ENCODE measurements at places on chromosomes 12 and 14.

GRCh38 chr12:65808580-65808979 is 15.7 kb upstream of the HMGA2 start:
- no peak for DNase-seq

DNA sequence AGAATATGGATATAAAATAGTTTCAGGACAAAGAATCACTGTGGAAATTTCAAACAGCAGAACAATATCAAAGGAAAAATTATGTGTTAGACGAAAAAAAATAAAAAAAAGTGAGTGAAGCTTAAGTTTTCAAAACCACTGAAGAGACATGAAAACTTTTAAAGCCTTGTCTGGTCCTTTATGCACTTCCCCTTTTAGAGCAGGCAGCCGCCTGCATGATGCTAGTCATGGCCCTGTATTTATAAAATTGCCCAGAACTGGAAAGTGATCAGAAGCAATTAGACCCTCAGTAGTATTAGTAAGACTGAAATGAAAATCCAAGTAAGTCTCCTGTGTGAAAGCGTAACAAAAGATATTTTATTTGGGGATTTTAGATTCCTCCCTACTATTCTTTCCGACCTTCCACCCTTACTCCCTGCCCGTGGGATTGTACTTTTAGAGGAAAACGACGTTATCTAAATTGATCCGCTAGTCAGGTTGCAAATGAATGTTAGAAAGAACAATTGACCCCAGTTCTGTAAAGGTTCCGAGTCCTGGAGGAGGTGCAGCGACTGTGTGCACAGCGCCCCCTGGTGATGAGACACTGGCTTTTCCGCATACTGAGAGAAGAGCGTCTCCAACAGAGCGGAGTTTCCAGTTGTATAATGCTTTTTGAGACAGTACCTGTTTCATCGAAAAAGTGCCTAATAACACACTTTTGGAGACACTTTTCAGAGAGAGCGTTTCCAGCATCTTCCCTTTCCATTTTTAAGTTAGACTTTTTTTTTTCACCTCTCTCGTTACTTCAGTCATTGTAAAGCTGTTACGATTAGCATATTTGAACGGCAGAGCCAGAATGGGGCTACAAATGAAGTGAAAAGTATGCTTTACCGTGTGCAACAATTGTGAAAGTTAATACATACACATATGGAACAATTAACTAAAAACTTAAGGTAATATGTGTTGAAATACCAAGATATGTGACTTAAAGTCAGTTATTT is 12.4 kb downstream of the MGST1 start:
- peak; percentile 68 for DNase-seq

DNA sequence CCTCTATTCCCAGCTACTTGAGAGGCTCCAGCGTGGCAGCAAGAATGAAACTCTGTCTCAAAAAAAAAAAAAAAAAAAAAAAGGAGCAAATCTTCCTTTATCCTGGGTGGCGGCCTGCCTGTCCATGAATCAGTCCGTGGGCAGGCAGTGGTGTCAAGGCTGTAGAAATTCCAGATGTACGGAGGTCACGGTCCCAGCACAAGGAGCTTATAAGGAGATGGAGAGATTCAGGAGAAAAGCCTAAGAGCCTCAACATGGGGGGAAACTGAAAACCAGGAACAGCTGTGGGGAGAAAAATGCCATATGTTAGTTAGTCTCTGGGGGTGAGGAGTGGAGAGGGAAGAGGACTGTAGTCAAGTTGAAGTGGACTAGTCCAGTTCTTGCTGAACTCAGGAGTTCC is 130.5 kb upstream of the CRY1 start:
- no peak for DNase-seq

- no peak for DNase-seq
These were observed 16.7 kb downstream of the COL2A1 start for GRCh38 chr12:47987411-47988072.

- no peak for DNase-seq
These were observed 153.4 kb downstream of the DPF3 start for GRCh38 chr14:72740504-72740961.

DNA sequence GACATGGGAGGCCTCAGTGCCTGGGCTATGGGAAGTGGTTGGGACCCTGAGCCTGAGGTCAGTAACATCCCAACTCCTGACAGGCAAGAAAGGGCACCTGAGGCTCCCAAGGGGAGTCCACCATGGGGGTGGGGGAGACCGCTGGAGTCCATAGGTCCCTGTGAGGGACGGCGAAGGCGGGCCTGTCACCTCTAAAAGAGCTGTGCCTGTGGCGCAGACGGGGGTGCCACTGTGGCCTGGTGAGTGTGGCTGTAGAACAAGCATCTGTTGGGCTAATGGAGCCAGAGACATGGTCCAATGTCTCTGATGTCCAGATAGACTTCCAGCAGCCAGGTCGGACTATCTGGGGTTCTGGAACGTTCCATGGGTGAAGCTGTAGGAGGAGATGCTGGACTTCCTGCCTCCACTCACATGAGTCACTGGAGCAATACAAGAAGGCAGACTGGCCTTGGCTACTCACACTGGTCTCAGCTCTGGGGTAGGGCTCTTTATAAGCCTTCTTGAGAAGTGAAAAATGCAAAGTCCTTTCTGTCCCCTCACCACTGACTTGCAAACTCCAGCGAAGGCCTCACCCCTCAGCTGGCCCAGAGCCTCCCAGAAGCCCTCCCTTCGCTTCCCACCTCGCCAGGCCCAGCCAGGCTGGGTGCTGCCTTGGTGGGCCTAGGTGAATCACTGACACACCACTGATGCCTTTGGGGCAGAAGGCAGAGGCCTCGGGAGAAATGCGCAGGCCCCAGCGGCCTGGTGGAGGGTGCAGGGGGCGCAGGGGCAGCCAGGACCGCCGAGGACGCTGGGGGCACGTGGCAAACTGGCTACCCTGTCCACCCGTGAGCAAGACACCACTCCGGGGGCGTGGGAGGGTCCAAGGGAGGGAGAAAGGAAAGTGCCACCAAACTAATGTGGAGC is 1.1 kb upstream of the TRAF3 start:
- DNase-seq: no peak

DNA sequence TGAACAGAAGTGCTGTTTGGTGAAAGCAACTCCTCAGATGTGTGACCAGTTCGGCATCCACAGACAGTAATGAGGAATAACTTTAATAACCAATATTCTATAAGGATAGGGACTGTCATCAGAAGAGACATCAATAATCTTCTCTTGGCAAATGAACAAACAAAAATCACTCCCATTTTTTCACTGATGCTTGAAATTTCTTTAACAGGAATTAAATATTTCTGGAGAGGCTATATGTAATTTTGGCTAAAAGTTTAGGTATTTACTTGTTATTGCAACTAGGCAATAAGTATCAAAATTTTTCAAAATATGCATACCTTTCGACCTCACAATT is 121.6 kb upstream of the EEA1 start:
- DNase-seq: no peak

GRCh38 chr14:88326352-88327103 is 3.5 kb upstream of the KCNK10 start:
- no peak for DNase-seq

DNA sequence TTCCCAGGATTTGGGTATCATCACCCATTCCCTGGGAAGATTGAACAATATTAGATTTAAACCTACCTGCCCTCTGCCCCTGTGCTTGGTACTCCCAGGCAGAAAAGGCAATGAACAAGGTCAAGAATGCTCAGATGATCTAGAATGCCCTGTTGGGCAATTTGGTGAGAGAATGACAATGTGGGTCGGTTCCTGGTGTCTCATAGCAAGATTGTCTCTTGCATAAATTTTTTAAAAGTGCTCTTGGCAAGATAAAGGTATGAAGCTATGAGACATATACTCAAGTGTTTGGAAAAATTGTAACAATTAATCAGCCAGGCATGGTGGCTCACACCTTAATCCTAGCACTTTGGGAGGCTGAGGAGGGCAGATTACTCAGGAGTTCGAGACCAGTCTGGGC is 86.0 kb upstream of the OTX2 start:
- DNase-seq: no peak

DNA sequence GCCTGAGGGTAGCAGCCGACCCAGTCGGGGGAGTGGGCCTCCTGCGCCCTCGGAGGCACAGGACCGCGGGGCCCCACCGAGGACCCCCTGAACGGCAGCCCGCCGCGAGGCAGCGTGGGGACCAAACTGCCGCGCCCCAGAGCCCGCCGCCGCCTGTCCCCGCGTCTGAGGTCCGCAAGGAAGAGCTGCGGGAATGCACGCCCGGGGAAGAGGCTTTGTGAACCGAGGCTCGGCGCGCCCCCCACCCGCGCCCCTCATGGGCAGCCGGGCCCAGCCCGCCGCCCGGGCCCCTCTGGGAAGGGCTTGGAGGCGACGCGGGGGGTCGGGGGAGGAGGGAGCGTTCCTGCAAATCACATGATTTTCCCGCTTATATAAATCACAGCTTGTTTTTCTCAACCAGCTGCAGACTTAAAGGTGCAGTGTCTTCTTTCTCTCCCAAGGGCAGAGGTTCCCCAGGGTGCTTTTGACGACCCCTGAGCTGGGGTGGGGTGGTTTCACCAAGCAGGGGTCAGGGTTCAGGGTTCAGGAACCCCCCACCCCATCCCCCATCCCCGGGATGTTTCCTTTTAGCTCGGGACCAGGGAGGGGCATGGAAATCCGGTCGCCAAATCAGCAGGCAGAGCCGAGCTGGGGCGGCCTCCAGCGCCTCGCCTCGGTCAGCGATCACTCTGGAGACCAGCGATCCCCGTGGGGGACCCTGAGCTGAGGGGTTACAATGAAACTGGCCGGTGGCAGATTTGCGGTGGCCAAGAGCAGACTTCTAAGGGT is 44.7 kb upstream of the ATP23 start:
- no peak for DNase-seq

GRCh38 chr14:67486890-67487289 is 1.6 kb downstream of the TMEM229B start:
- DNase-seq: no peak

DNA sequence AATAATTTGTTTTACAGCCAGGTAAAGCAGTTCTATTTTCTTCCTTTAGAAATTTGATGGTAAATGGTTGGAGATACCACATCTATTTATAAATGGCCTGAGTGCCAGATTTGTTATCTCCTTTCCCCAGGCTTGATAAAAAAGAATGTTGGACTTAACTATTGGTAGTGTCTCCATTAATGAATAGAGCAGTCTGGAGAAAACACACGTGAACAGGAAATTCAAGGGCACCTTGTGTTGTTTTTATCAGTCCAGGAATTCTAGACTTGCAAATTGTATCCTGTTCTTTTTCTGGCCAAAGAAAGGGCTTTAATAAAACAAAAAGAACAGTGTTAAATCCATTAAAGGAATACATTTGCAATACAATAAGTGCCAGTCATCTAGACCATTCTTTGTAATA is 40.8 kb upstream of the BMAL2 start:
- no peak for DNase-seq

DNA sequence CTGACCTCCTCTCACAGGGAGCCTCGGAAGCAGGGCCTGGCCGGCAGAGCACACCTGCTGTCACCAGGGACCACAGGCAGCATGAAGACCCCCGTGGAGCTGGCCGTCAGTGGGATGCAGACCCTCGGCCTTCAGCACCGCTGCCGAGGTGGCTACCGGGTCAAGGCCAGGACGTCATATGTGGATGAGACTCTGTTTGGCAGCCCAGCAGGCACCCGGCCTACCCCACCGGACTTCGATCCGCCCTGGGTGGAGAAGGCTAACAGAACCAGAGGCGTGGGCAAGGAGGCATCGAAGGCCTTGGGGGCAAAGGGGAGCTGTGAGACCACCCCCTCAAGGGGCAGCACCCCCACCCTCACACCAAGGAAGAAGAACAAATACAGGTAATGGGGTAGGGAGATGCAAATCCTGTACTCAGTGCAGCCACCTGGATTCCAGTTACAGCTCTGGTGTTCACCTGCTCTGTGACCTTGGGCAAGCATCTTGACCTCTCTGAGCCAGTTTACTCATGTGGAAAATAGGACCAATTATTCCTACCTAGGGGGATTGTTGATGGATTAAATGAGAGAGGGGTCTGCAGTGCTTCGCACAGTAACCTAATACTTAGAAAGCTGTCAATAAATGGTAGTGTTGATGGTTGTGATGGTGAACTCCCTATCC is 1.3 kb downstream of the RITA1 start:
- no peak for DNase-seq

- DNase-seq: no peak
These were observed 80.1 kb downstream of the SSPN start for GRCh38 chr12:26275313-26276131.

DNA sequence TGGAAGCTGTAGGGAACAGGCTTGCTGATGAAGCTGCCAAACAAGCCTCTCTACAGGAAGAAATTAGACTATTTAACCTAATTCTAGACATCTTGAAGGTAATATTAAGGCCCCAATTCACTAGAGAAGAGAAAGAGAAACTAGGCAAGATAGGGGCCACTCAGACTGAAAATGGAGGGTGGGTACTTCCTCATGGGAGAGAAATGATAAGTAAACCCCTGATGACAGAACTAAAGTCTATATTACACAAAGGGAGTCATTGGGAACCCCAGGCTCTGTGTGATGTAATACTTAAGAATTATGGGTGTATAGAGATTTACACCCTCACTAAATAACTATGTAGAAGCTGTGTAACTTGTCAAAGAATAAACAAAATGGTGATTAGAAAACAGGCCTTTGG is 64.3 kb downstream of the APOBEC1 start:
- DNase-seq: no peak

- no peak for DNase-seq
These were observed 303.9 kb upstream of the LRFN5 start for GRCh38 chr14:41302776-41303175.

DNA sequence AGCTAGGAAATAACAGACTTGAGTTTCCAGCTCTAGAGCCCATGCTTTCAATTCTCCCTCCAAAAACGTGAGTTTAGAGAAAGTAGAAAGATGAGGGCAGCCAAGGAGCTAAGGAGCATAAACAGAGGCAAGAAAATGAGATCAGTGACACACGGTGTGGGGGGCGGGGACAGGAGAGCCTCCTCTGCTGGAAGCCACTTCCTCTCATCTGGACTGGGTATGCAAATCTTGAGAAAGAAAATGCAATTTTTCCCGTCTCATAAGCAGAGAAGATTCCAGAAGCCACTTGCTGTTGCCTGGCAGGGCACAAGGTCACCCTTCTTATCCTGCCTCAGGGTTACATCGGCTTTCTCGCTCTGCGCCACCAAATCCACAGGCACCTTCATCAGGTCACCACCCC is 6.0 kb downstream of the OR10P1 start:
- no peak for DNase-seq

- no peak for DNase-seq
These were observed 8.9 kb downstream of the C2CD5 start for GRCh38 chr12:22535478-22535877.

DNA sequence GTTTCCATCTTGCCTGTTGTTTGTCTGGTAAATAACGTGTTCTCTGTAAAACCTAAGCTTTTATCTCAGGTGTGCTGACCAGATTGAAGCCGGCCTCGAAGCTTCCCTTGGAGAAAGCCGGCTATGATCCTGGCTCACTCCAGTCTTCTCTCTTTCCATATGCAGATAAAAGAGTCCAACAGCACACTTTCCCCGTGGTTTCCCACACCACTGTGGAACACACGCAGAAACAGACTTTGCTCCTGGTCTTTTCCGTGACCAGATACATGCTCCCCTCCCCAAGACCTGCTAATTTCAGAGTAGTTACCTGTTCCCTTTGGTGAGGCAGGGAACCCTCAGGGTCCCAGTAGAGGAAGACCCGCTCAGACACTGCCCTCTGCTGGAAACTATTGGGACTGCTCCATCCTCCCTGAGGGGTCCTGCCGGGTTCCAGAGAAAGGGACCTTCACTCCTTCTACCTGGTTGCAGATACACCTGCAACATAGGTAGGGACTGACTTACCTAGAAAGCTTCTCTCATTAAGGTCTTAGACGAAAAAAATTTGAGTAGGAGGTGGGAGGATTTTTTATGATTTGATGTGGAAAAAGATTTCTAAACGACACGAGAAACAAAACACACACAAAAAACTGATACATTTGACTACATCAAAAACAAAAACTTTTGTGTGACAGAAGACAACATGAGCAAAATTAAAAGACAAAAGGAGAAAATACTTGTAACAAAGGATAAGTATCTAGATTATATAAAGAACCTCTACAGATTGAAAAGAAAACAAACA is 415.4 kb upstream of the CCDC196 start:
- peak; percentile 27 for DNase-seq
